ENCODE measurements at places on chromosomes 11 and 22.

GRCh38 chr22:42367980-42368378 is 64.2 kb downstream of the NFAM1 start:
- DNase-seq, result no peak

GRCh38 chr11:84381666-84382065 is 1095.5 kb upstream of the CCDC90B start:
- no peak for DNase-seq

GRCh38 chr22:26122920-26123468 is 46.3 kb upstream of the SEZ6L start:
- DNase-seq, result no peak

GRCh38 chr22:19420321-19420720 is 11.2 kb downstream of the HIRA start:
- DNase-seq, result no peak
